ENCODE measurements at places on chromosomes 16 and 17.
A peak's percentile ranks its signal among the peaks of the same experiment; 100 is the strongest.

DNA sequence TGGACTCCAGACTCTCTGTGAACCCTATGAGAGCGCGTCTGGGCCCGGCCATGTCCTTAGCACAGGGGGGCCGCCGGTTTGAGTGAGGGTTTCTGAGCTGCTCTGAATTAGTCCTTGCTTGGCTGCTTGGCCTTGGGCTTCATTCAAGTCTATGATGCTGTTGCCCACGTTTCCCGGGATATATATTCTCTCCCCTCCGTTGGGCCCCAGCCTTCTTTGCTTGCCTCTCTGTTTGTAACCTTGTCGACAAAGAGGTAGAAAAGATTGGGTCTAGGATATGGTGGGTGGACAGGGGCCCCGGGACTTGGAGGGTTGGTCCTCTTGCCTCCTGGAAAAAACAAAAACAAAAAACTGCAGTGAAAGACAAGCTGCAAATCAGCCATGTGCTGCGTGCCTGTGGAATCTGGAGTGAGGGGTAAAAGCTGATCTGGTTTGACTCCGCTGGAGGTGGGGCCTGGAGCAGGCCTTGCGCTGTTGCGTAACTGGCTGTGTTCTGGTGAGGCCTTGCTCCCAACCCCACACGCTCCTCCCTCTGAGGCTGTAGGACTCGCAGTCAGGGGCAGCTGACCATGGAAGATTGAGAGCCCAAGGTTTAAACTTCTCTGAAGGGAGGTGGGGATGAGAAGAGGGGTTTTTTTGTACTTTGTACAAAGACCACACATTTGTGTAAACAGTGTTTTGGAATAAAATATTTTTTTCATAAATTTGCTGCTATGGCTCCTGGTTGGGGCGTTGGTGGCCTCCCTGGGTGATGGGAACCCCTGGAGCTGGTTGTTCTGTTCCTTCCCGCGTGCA, 23.1 kb downstream of the STAT5A start:
- DNase-seq: no peak

- DNase-seq: no peak
These were observed 117.7 kb downstream of the HS3ST3A1 start for GRCh38 chr17:13484020-13484419.

GRCh38 chr16:63581570-63581969, 1540.3 kb downstream of the CDH11 start:
- DNase-seq: no peak

DNA sequence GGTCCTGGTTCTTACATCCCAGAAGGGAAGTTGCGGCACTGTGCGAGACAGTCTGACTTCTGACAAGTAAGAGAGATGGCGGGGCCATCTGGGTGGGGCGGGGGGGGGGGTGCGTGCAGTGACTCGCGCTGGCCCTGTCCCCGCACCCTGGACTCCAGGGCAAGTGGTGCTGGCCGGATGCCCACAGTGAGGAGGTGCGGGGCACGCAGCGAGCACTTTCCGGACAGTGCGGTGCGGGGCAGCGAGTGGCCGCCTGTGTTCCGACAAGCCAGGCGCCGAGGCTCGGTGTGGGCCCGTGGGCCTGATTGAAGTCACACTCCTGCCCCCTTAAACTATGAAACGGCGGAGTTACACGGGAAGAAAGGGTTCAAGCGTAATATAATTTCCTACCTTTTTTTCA, 106.4 kb downstream of the BANP start:
- no peak for DNase-seq

GRCh38 chr17:64739316-64740058, 77.4 kb upstream of the SMURF2 start:
- DNase-seq: no peak

GRCh38 chr16:3085868-3086595, 13.1 kb downstream of the ZSCAN10 start:
- no peak for DNase-seq

DNA sequence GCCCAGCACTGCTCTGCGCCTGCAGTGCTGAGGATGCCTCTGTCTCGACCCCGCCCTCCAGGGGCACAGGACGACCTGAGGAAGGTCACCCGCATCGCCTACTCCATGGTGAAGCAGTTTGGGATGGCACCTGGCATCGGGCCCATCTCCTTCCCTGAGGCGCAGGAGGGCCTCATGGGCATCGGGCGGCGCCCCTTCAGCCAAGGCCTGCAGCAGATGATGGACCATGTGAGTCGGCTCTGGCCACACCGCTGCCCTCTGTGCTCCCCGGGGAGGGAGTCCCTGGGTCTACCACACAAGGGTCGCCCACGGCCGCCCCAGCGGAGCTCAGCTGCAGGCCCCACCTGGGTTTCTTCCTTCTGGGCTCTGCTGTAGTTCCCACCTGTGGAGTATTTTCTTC, 6.7 kb upstream of the RPL13 start:
- no peak for DNase-seq

GRCh38 chr17:61579961-61580360, 11.1 kb downstream of the NACA2 start:
- DNase-seq: no peak

- no peak for DNase-seq
These were observed 4.4 kb downstream of the TBX2 start for GRCh38 chr17:61403801-61404662.

GRCh38 chr16:15961060-15961511, 11.7 kb downstream of the ABCC1 start:
- peak; percentile 87 for DNase-seq

DNA sequence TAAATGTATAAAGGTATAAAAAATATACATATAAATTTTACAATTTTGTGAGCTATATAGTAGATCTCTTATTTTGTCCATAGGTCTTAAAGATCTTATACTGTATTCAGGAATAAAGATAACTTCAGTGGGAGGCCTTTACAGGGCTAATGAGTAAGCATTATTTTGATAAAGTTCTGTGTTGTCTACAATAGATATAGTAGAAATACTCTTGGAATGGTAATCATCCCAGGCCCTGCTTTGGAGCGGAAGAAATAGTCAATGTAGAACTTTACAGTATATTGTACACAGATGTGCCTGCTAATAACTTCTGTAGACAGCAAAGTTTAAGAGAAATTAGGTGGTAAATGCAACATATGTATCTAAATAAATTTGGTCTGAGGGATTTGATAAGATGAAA, 42.6 kb downstream of the TENT4B start:
- DNase-seq: no peak

- DNase-seq: peak; percentile 87
These were observed 1.5 kb downstream of the SPOP start for GRCh38 chr17:49676276-49676868.

DNA sequence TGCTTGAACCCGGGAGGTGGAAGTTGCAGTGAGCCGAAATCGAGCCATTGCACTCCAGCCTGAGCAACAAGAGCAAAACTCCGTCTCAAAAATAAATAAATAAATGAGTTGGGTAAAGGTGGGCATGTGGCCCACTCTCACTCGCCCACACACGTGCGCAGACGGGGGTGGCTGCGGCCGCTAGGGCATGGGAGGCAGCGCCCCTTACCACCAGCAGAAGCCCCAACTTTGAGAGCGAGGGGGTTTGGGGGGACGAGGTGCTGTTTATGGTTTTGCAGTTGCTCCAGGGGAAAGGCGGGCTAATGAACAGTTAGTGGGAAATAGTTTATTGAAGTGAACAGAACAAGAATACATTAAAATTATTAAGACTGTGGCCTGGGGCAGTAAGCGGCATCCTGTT, 14.9 kb upstream of the RBFOX3 start:
- DNase-seq: no peak

DNA sequence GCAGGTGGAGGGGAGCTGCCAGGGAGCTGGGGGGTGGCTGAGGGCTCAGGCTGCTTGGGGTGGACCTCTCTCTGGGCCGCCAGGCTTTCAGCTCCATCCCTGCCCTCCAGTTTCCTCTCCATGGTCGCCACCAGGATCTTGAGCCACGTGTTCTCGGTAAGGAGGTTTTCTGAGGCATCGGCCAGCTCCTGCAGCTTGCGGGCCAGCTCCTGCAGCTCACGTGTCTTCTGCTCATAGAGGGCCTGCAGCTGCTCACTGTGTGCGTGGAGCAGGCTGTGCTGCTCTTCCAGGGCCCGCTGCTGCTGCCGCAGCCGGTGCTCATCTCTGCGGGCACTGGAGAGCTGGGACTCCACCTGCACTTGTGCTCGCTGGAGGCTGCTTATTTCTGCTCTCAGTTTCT, 11.0 kb downstream of the SNN start:
- DNase-seq: no peak

- no peak for DNase-seq
These were observed 904 bp downstream of the MAP2K3 start for GRCh38 chr17:21285164-21286065.

GRCh38 chr16:52603015-52603414, 56.1 kb upstream of the TOX3 start:
- no peak for DNase-seq

- no peak for DNase-seq
These were observed 12.5 kb upstream of the DPEP1 start for GRCh38 chr16:89600956-89601355.

- DNase-seq: no peak
These were observed 187.5 kb upstream of the SDK2 start for GRCh38 chr17:73831699-73832098.

- DNase-seq: no peak
These were observed 1.0 kb downstream of the FLYWCH2 start for GRCh38 chr16:2884041-2884451.

DNA sequence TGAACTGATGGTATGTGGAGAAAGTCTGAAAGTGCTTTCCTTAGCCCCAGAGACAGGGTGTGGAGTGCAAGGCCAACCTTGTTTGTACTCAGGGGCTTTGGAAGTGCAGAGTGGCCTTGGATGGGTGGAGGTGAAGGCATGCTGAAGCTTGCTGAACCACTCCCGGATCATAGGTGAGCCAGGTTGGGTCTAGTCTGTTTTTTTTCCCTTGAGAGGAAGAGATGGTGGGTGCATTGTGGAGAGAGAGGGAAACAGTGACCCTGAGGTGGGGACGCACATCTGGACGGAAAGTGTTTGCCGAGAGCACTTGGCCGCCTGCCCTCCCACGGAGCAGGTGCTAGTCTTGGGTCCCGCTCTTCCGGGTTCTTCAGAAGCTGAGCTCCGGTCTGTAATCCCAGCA, 12.5 kb downstream of the ABAT start:
- DNase-seq: no peak

DNA sequence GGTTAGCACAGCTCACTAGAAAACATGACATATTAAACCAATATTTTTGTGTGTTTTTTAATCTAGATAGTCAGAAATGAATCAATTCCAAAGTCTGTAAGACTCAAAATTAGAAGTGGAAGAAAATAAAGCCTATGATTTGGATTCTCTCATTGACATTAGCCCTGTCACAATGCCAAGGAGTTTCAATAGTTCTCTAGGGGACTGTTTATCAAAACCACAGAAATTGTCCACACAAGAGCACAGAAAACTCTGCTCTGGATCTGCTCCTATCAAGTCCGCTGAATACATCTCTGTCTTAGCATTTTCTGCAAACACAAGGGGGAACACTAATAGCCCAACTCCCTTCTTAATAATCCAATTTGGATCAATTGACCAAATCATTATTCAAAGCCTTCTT, 152.0 kb downstream of the HS3ST3B1 start:
- DNase-seq: no peak

DNA sequence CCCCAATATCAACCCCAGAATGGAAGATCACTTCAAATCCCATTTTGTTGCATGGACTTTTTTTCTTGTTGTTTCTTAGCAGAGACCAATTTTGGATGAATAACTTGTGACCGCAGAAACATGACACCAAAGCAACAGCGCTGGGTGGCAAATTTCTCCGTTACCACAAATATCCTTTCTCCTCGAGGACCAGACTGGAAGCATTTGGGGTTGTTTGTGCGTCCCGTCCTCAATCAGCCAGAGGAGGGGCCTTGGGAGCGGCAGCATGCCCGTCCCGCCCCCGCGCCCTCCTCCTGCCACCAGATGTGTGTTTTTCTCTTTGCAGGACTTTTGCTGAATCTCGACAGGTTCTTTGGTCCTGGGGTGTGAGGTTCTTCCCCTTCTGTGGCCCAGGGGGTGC, 282.5 kb upstream of the FOXF1 start:
- DNase-seq: no peak

- no peak for DNase-seq
These were observed 456.2 kb upstream of the SALL1 start for GRCh38 chr16:51607201-51607651.

GRCh38 chr16:58684001-58684353, 593 bp downstream of the SLC38A7 start:
- DNase-seq: no peak
